ENCODE measurements at places on chromosomes 2 and 18.

DNA sequence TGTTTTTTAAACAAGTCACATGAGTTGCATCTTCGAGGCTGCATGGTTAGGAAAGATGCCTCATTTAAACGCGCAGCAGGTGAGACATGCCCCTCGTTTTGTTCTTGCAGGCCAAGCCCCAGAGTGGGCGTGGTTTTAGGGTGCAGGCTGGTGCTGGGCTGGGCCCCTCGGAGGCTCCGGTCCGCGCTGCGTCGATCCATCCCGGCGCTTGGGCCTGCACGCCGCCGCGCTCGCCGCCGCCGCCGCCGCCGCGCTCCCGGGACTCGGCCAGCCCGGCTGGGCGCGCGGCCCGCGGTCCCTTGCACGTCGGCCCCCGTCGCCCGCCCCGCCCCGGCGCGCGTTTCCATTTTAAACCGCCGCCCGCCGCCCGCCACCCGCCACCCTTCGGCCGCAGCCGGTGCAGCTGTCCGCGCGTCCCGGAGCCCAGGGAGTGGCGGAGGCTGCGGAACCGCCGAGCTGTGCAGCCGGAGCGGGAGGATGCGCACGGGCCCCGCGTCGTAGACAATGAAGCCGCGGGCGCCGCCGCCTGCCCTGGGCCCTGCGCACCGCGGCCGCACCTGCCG lies 175.5 kb downstream of the AGAP1 start:
- no peak for DNase-seq

- DNase-seq: no peak
These were observed 129.3 kb upstream of the REV1 start for GRCh38 chr2:99619151-99619550.

DNA sequence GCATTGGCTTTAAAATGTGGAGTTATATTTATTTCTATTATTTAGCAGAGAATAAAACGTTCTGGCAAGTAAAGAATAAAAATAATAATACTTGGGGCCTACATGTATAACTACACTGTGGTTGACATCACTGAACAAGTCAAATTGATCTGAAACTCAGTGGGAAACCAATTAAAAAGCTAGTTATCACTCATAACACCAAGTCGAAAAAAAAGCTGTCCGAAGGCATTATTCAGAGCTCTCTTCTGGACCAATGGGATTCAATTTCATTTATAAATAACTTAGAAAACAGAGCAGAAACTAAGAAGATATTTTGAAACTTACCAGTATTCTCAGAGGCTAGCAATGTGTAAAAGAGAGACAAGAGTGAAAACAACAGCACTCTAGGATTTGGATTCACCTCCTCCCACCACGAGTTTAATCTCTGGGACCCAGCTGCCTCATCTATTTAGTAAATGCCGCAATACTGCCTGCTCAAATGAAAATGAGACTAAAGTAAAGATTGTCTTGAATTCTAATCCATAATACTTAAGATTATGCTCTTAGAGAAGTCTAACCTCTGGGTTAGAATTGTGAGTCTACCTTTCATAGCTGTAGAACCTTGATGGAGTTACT lies 128.4 kb downstream of the NBAS start:
- DNase-seq: no peak

DNA sequence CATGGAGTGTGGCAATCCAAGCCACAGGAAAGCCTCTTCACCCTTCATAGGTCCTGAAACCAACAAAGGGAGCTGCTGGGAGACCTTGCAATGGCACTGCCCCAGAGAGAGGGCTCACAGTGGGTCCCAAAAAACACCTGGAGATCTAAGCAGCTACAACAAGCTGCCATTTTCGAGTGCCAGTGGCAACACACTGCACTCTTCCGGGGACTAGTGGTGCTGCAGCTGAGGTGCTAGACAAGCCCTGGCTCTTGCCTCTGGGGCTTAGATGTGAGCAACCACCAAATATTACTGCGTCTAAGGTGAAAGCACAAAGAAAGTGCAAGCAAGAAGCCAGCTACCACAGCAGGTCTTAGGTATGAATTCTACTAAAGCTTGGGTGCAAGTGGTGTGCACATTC lies 192.9 kb downstream of the NOL4 start:
- DNase-seq: no peak

DNA sequence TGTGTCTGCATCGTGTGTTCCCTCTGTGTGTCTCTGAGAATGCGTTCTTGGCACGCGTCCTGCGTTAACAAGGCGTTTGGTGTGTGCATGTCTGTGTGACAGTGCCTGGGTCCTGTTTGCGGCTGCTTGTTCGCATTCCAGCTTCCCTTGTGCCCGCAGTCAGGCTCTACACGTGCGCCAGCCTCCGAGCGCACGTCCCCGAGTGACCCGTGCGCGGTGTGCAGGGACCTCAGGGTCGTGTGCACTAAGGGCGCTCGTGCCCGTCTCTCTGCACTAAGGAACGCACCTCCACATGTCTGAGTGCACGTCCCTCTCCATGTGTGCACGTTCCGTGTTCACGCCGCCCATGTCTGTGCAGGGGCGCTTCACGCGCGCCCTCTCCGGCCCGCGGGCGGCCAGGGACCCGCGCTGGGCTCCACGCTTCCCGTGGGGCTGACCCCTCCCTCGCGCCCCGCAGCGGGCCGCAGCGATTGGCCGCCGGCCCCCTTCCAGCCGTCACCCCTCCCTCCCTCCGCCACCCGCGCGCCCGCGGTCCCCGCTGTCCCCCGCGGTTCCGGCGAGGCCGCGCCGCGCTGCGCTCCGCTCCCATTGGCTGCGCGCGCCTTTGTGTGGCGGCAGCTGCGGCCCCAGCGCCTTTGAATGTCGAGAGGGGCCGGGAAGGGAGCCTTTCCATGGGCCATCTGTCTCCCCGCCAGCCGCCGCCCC lies 229.4 kb downstream of the HAUS1 start:
- DNase-seq: no peak

- DNase-seq: no peak
These were observed 2.9 kb upstream of the GAL3ST2 start for GRCh38 chr2:241773511-241774418.

DNA sequence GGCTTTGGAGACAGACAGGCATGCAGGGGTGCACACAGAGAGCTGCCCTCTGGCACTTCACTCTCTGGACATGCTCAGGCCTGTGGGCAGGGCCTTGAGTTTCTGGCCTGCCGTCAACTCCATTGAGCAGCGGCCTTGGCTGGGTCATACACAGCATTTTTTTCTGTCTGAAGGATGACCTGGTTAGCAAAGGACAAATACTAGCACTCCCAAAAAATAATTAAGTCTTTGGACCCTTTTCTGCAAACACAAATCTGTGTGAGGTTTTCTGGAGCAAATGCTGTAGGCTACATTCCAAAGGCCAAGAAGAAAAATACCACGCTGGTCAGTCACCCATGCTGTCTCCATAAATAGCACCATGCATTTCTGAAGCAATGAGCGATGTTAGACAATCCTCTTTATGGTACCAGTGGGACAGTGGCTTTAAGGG lies 124.7 kb upstream of the CTAGE1 start:
- DNase-seq: no peak

- no peak for DNase-seq
These were observed 113.1 kb upstream of the PARD3B start for GRCh38 chr2:204432196-204432595.

GRCh38 chr2:59204040-59204439 lies 962.9 kb upstream of the FANCL start:
- no peak for DNase-seq

GRCh38 chr2:229802785-229803184 lies 88.4 kb upstream of the DNER start:
- DNase-seq: no peak

GRCh38 chr2:24307961-24308360 lies 52.4 kb downstream of the ITSN2 start:
- DNase-seq: no peak

DNA sequence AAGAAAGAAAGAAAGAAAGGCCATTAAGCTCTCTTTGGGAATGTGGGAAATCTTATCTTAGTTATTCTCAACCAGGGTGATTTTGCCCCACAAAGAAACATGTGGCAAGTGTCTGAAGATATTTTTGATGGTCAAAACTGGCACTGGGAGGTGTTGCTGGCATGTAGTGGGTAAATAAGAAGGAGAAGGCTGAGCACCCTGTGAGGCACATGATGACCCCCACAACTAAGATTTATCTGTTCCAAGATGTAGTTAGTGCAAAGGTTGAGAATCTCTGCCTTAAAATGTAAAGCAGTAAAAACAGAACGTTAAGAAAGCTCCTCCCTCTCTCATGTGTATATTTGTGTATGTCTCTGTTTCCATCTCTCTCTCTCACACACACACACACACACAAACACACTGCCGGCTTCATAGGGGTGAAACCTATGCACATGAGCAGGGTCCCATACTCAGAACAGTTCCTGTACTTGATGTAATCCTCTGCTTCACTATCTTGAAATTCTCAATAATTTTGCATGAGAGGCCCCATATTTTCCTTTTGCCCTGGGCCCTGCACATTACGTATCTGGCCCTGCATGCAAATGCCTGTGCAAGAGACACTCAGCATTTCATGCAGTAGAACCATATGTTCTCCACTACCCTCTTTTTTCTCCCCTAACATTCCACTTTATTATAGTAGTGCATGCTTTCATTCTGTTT lies 94.3 kb downstream of the MREG start:
- no peak for DNase-seq

GRCh38 chr2:208451061-208451460 lies 44.5 kb downstream of the PTH2R start:
- DNase-seq: no peak

DNA sequence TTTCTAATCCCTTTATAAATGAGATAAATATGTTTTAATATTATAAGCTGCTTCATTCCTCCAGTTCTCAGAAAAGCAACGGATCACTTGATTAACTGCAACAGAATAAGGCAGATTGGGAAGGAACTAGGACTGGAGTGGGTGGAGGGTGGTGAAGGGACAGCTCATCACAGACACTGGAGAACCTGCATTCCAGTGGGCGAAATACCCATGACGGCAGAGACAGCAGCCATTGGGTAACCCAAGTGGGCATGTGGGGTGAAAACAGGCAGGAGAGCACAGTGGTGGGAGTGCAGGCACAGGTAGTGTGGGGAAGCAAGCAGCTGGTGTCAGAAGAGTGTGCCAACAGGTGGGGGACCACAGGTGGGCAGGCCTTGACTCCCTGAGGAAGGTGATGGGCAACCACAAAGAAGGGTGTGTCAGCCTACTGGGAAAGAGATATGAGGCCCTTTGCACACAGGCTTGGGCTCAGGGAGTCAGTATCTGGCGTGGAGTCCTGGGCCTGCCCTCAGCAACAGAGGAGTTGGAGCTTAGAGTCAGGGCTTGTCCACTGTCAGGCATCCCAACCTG lies 27.2 kb downstream of the DPYSL5 start:
- no peak for DNase-seq

GRCh38 chr2:16643099-16643498 lies 22.5 kb downstream of the CYRIA start:
- DNase-seq: no peak

- DNase-seq: no peak
These were observed 49.1 kb downstream of the KIAA2012 start for GRCh38 chr2:202122163-202122540.

GRCh38 chr2:148519013-148519412 lies 125.5 kb upstream of the EPC2 start:
- DNase-seq: no peak

- no peak for DNase-seq
These were observed 61.3 kb upstream of the RAPGEF4 start for GRCh38 chr2:172674034-172674967.

DNA sequence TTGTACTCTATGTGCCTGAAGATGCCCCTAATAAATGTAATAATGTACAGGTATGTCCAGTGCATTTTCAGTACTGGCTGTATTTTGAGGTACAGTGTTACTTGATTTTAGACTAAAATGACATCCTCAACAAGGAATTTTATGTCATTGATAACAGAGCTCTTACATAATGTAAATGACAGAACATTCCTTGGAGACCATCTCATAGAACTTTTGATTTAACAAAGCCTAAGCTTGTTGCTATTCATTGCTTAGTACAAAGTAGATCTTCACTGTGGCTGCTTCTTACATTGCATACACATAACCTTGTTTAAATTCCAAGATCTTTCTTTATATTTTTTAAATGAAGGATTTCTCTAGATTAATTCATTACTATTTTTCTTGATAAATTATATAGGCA lies 24.1 kb downstream of the DYNC1I2 start:
- no peak for DNase-seq

DNA sequence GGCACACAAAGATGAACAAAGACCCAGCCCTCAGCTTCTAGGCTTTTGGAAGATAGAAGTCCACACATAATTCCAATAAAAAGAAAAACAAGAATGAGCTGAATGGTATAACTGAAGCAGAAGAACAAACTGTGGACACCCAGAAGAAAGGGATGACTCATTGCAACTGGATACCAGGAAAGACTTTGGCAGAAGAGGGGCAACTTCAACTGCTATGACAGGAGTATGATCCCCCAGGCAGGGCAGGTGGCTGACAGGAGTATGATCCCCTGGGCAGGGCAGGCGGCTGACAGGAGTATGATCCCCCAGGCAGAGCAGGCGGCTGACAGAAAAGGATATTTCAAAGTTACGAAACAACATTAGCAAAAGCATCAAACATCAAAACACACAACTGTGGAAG lies 21.6 kb downstream of the PID1 start:
- DNase-seq: no peak

- no peak for DNase-seq
These were observed 213.3 kb downstream of the TWIST2 start for GRCh38 chr2:239061121-239061666.

Measured in activated CD4-positive, CD25-positive, alpha-beta regulatory T cell (primary cell).